T-helper 2 cell (primary cell): ENCODE measurements at places on chromosomes 3 and 15.

GRCh38 chr15:89652131-89652530 is 3.1 kb downstream of the KIF7 start:
- no peak for DNase-seq

DNA sequence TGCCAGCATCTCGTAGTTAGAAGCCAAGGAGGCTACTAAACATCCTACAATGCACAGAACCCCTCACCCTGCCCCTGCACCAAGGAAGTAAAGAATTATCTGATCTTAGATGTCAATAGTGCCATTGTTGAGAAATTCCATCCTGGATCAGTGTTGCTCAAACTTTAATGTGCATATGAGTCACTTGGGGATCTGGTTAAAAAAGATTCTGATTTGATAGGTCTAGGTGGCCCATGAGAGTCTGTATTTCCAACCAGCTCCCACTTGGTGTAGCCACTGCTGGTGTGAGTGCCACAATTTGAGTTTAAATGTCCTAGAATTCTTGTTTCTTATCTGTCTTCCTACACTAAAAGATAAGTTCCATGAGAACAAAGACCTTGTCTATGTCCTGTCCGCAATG is 43.7 kb downstream of the TMEM45A start:
- DNase-seq: no peak

DNA sequence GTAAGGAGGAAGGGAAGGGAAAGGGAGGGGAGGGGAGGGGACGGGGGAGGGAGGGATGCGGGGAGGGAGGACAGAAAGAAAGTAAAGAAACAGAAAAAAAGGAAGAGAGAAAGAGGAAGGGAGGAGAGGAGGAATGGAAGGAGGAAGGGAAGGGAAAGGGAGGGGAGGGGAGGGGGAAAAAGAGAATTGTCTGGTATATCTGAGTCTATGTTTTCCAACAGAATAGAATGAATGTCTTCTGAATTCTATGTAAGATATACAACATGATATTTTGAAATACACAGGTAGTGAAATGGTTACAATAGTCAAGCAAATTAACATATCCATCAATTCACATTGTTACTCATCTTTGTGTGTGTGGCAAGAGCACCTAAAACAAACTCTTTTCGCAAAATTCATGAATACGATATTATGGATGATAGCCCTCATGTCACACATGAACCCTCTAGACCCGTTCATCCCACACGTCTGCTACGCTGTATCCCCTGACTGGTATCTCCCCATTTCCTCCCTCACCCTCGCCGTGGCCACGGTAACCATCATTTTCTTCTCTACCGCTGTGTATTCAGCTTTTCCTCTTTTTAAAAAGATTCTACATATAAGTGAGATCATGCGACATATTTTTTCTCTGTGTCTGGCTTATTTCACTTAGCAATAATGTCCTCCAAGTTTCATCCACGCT is 168.9 kb downstream of the XXYLT1 start:
- DNase-seq: no peak

- no peak for DNase-seq
These were observed 30.9 kb downstream of the PTH1R start for GRCh38 chr3:46908294-46908985.

GRCh38 chr3:135944831-135945230 is 20.7 kb upstream of the PPP2R3A start:
- DNase-seq: no peak

GRCh38 chr3:183122257-183122932 is 23.1 kb upstream of the MCCC1 start:
- DNase-seq: no peak

DNA sequence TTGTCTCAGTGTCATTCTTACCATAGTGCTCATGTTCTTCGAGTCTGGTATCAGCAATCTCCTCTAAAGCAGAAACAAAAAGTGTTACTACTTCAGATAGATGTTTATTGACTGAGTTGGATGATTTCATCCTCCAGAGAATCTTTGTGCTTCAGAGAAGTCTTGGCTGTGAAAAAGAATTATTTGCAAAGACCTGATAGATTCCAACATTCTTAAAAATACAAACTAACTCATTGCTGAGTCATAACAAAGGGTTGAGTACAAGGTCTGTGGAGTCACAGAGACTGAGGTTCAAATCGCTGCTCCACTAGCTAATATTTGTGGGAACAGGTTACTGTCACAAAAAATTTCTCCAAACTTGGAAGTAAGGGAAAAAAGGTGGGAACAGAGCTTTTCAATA is 9.0 kb upstream of the STRIT1 start:
- no peak for DNase-seq

DNA sequence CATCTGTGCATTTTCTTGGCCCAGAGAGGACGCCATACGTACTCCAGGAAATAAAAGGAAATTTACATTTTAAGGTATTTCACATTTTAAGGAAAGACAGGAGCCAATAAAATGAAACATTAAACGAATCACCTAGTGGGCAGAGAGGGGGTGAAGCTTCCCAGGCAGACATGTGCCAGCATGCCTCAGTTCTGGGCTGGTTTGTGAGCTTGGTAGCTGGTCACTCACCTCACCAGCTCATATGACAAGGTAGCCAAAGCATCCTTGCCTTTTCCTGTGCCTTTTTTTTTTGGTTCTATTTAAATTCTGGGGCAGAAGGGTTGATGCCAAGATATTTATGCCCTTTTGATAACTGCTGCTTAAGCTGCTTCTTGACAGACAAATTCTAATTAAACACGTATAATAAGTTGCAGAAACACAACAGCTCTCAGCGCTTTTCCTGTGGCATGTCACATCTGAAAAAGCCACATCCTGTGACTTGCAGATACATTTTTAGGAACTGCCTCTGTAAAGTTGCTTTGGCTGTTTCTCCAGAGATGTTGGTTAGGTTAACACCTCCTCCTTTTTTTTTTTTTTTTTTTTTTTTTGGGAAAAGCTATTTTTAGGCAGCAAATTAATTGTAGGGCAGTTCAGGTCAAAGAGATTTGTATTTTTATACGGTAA is 218.6 kb downstream of the PDCD6IP start:
- no peak for DNase-seq

- DNase-seq: no peak
These were observed 48.1 kb upstream of the DCUN1D1 start for GRCh38 chr3:183028416-183028815.

GRCh38 chr3:126706631-126707030 is 2.6 kb downstream of the CHCHD6 start:
- no peak for DNase-seq

DNA sequence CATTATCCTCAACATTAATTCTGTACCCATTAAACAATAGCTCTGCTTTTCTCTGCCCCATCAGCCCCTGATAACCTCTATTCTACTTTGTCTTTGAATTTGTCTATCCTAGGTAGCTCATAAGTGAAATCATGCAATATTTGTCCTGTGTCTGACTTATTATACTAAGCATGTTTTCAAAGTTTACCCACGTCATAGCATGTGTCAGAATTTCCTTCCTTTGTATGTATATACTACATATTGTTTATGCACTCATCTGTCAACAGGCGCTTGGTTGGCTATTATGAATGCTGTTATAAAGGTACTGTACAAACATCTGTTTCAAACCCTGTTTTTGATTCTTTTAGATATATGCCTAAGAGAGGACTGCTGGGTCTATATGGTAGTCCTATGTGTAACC is 18.2 kb downstream of the CSNK1G1 start:
- DNase-seq: no peak

DNA sequence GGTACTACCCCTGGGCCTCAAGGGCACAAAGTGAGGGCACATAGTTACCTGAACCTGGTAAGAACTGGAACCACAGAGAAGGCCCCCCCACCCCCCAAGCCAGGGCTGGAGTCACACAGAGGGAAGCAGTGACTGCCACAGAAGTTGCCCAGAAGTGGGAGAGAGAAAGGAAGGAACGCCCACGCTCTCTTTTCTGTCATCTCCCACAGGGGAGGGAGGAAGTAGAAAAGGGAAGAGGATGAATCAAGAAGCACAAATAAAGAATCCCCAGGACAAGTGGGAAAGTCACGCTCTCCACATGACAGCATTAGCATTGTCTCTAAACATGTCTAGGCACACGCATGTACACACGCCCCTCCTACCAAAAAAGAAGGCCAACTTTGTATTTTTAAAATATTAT is 114.7 kb upstream of the FRMD4B start:
- no peak for DNase-seq

GRCh38 chr3:130992344-130992743 is 34.3 kb downstream of the ASTE1 start:
- no peak for DNase-seq

DNA sequence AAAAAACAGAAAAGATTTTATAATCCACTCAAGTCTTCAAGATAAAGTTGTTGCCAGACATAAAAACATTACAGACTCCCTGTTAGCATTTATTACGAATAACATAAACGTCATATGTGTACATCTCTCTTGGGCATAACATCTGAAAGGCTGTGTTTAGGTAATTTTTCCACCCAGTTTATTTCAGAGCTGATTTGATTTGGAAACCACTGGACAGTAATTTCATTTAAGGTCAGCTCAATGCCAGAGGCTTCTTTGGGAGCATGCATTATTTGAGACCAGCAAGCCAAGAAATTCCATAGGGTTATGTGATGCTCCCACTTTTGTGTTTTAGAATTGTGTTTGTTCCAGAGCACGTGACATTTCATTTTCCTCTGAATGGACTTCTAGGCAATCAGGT is 196.0 kb downstream of the AKAP13 start:
- DNase-seq: no peak

- DNase-seq: no peak
These were observed 19.2 kb downstream of the EXOSC7 start for GRCh38 chr3:44995142-44995770.

- DNase-seq: no peak
These were observed 121.8 kb downstream of the CTNNB1 start for GRCh38 chr3:41320953-41321641.

- peak; percentile 85 for DNase-seq
These were observed at the start of gene SHC4 for GRCh38 chr15:48963524-48964113. Gene SHC4 (minus strand): TSS chr15:48963919. CDS start chr15:48963015, 904 bp downstream.

GRCh38 chr15:39128746-39129145 is 452.1 kb upstream of the THBS1 start:
- DNase-seq: no peak

DNA sequence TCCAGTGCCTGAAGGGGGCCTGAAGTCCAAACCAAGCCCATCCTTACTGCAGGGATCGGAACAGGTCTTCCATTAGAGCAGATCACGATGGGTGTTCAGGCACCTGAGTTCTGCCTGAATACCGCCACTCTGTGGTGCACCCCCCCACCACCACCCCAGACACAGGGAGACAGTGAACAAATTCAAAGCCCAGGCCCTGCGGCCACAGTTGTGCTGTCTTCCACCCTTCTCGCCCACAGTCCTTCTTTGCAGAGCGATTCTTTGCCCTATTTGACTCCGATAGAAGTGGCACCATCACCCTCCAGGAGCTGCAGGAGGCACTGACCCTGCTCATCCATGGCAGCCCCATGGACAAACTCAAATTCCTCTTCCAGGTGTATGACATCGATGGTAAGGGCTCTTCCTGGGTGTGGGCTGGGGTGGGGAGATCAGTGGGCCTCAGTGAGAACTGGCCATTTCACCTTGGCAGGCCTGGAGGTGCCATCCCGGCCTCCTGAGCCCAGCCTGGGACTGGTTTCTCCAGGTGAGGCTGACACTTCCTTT is 13.6 kb downstream of the NOX5 start:
- DNase-seq: no peak

- DNase-seq: no peak
These were observed 10.2 kb downstream of the SLCO3A1 start for GRCh38 chr15:91863621-91864255.

DNA sequence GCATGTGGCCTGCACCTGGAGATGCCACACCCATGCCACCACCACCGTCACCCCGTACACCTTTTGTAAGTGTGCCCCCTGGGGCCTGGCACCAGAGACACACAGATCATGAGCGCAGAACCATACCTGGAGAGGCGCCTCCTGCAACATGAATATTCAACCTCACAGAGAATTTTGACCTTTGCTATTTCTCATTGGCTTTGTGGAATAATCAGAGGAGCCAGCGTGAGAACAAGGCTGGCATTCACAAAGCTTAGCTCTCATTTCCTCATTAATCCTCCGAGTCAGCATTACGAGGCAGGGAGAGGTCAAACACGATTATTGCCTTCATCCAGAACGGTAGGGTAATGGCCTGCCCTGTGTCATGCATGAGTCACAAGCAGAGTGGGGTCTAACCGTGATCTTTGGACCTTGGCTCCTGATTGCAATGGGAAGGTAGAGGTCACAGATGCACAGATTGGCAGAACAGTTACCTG is 73.0 kb upstream of the POMGNT2 start:
- DNase-seq: no peak

DNA sequence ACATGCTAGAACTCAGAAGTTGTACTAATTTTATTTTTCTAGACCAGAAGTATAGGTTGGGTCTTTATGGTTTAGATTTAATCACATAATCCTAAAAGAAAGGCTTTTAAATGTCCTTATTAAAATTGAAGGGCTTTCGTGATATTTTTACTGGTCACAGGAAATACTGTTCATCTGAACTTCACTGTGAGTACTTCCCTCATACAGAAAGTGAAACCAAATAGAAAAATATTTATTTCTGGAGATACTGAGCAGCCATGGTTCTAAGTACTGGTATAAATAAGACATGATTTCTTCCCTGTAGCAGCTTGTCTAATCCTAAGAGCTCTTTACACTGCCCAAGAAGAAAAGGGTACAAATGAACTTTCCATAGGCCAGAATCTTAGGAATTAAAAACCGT is 2.0 kb downstream of the SNRK start:
- no peak for DNase-seq

GRCh38 chr3:100988080-100988479 is 5.1 kb downstream of the ABI3BP start:
- no peak for DNase-seq

- no peak for DNase-seq
These were observed 452.1 kb upstream of the PPP2R3A start for GRCh38 chr3:135513106-135514059.

DNA sequence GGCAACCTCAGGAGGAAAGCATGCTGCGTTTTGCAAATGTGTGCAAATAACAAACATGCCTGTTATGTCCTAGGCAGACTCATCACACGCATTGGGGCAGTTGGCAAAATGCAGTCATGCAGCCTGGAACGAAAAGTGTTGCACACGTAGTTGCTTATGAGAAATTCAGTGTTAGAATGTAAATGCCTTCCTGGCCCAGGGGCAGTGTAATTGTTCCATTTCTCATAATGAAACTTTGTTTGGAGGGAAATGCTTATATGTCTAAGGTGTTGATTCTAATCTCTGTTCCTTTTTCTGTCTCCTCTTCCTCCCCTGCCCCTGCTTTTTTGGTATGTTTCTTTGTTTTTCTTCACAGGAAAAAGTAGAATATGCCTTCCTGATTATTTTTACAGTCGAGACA is 156.0 kb downstream of the CACNA1D start:
- peak; percentile 93 for DNase-seq

DNA sequence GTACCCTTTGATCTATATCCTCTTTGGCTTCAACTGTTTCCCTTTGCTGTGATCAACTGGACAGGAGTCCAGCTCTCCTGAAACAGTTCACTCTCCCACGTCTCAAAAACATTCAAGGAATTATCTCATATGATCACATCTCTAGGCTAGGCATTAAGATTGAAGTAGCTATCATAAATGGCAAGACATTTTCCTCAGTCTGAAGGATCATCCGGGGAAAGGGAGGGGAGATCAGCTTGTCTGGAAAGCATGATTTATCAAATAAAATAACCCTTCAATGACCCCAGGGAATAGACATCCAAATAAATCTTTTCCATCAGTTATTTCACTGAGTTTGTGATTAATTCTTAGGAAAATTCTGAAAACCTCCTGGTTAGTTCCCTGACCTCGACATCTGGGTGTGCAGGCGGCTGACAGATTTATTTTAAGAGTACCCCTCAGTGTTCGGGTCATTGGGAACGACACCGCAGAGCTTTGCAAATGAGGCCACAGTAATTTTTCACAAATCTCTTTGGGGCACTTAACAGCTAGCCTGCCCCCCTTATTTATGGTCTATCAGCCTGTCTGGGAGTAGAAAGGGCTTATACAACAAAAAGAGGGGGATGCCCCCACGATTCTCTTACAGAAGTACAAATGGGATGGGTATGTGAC is 65.8 kb downstream of the NSMCE3 start:
- no peak for DNase-seq
